NCI-H226 (cell line): ENCODE measurements at places on chromosomes 5 and 9.

DNA sequence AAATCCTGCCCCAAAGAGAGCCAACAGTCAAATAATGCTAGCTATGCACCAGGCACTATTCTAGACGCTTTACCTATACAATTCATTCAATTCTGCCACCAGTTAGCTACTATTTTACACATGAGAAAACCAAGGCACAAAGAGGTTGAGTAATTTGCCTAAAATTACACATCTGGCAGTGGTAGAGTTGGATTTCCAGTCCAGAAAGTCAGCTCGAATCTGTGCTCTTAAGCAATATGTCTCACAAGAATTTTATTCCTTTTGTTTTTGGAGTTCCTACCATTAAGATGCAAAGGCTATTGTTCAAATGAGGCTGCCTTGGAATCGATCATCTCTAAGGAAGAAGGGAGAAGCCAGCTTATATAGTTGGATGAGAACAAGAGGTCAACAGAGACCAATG lies 256.9 kb upstream of the RASA1 start:
- DNase-seq = no peak

- DNase-seq = no peak
These were observed 126.6 kb downstream of the BARX1 start for GRCh38 chr9:93828331-93829097.

GRCh38 chr5:115465431-115465830 lies 79.1 kb downstream of the FEM1C start:
- peak; percentile 27 for DNase-seq

DNA sequence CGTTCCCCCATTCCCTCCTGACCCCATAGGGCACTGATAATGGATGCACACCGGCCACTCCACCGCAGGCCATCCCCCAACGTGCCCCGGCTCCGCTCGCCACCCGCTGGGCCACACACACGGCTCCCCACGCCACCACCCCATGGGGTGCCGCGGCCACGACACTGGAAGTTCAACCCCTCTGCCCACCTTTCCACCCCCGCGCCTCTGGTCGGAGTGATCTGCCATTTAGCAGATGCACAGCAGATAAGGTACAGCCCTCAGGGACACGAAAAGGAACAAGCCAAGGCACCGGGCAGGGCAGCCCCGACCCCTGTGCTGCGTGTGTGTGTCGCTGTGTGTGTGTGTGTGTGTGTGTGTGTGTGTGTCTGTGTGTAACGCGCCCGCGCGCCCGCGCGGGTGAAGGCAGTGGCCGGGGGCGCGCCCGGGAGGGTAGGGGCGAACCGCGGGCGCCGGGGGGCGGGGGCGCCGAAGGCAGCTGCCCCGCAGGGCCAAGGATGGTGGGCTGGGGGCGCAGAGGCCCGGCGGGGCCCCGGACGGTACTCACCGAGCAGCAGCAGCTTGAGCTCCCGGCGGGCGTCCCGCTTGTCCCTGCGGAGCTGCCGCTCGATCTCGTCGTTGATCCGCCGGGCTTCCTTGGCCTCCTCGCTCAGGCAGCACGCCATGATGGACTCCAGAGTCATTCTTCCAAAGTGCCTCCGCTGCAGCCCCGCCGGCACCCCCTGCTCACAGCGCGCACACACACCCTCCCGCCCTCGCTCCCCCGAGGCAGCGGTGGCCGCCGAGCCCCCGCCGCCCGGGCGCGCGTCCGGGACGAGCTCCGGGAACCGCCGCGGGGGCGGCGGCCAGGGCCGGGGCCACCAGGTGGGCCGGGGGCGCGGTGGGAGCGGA lies 813 bp downstream of the GNAQ start:
- DNase-seq = peak; percentile 28

DNA sequence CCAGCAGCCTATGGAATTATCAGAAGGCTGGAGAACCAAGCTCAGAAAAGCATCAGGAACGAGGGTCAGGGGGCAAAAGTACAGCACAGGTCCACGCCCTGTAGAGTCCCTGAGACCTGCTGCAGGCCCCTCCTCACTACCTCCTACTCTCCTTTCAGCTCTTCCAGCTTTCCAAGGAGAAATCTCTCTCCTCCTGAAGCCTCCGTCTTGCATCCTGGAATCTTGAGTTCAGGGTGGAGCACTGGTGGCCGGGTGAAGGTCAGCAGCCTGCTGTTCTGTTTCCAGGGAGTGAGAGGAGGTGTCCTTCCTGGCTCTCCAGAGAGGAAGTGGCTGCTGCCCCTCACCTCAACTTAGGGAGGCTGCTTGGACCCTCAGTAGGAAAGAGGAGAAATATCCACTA lies 342.3 kb downstream of the ZSWIM6 start:
- DNase-seq = no peak

DNA sequence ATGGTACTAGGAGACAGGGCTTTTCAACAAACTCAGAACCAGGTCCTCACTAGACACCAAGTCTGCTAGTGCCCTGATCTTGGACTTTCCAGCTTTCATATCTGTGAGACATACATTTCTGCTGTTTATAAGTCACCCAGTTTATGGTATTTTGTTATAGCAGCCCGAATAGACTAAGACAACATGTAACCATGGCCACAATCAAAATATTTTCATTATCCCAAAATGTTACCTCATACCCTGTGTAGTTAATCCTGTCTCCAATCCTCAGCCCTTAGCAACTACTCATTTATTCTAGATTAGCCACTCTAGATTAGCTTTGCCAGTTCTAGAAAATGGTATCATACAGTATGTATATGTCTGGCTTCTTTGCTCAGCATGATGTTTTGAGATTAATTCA lies 6.3 kb upstream of the ATG10 start:
- no peak for DNase-seq

- DNase-seq = no peak
These were observed 264.0 kb downstream of the EPB41L4A start for GRCh38 chr5:112154940-112155686.

DNA sequence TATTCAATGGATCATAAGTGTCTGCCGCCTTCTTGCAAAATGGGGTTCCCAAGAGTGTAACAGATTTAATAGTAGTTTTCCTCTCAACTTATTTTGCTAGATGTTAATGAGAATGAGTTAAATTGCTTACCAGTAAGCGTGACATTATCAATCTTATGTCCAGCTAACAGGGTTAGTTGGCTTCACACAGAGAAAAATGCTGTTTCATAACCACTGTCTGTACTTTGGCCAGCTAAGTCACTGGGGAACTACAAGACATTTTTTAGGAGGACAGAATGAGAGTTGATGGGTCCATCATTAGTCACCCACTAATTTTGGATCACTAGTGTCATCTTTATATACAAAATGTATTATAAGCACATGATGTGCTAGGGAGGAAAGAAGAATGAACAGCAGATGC lies 1.4 kb downstream of the CDC37L1 start:
- no peak for DNase-seq

DNA sequence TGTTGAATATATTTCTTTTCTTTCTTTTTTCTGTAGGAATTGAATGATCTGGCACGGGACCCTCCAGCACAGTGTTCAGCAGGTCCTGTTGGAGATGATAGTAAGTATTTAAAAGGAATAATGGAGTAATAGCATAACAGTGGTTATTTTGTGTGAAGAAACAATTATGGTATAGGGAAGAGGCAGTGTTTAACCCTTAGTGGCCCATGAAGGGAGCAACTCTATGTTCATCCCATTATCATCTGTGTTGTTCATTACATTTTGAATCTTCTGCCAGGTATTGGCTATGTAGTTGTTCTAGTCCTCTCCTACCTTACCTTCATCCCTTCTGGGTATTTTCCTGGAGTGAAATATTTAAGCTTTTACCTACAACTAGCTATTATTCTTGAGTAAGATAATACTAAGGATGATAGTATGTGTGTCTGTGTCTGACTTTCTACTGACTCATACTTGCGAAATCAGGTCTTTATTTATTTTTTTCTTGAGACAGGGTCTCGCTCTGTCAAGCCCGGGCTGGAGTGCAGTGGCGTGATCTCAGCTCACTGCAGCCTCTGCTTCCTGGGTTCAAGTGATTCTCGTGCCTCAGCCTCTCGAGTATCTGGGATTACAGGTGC lies 39.3 kb downstream of the UBE2D2 start:
- peak; percentile 65 for DNase-seq

GRCh38 chr5:150035139-150035895 lies 34.8 kb downstream of the HMGXB3 start:
- no peak for DNase-seq

GRCh38 chr9:107215381-107215780 lies 67.7 kb upstream of the RAD23B start:
- peak; percentile 65 for DNase-seq

- no peak for DNase-seq
These were observed 4.4 kb downstream of the CEP72 start for GRCh38 chr5:616484-617039.

DNA sequence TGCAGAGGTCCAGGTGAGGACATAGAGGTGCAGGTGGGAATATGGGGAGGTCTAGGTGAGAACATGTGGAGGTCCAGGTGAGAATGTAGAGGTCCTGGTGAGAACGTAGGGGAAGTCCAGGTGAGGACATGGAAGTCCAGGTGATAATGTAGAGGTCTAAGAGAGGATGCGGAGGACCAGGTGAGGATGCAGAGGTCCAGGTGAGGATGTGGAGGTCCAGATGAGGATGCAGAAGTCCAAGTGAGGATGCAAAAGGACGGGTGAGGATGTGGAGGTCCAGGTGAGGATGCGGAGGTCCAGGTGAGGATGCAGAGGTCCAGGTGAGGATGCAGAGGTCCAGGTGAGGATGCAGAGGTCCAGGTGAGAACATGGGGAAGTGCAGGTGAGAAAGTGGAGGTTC lies 133.8 kb downstream of the MRPL36 start:
- no peak for DNase-seq

DNA sequence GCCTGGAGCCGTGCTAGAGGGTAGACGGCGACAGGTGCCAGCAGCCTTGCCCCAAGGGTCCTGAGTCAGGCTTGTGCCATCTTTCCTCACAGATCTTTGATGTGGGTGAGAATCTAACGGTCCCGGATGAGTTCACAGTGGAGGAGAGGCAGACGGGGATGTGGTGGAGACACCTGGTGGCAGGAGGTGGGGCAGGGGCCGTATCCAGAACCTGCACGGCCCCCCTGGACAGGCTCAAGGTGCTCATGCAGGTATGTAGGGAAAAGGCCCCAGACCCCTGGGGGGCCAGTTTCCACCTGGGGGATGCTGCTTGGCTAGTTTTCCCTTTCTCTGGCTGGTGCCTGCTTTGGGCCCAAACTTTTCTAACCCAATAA lies 24.0 kb downstream of the PTGES2 start:
- no peak for DNase-seq

DNA sequence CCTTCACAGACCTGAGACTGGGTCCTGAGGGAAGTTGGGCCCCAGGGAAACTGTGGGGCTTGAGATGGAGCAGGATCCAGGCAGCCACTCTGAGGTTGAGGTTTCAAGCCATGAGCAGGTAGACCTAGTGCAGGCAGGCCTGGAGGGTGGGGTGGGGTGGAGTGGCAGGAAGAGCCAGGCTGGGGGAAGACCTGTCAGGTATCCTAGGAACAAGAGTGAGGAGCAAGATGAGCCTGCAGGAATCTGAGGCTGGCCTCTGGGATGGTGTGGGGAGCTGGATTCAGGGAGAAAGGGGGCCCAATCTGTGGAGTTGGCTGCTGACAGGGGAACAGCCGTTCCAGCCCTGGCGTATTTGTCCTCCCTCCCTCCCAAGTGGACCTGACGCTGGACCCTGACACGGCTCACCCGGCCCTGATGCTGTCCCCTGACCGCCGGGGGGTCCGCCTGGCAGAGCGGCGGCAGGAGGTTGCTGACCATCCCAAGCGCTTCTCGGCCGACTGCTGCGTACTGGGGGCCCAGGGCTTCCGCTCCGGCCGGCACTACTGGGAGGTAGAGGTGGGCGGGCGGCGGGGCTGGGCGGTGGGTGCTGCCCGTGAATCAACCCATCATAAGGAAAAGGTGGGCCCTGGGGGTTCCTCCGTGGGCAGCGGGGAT lies 9.8 kb downstream of the RACK1 start:
- no peak for DNase-seq

- no peak for DNase-seq
These were observed 182.9 kb downstream of the AOPEP start for GRCh38 chr9:94909250-94909894.

DNA sequence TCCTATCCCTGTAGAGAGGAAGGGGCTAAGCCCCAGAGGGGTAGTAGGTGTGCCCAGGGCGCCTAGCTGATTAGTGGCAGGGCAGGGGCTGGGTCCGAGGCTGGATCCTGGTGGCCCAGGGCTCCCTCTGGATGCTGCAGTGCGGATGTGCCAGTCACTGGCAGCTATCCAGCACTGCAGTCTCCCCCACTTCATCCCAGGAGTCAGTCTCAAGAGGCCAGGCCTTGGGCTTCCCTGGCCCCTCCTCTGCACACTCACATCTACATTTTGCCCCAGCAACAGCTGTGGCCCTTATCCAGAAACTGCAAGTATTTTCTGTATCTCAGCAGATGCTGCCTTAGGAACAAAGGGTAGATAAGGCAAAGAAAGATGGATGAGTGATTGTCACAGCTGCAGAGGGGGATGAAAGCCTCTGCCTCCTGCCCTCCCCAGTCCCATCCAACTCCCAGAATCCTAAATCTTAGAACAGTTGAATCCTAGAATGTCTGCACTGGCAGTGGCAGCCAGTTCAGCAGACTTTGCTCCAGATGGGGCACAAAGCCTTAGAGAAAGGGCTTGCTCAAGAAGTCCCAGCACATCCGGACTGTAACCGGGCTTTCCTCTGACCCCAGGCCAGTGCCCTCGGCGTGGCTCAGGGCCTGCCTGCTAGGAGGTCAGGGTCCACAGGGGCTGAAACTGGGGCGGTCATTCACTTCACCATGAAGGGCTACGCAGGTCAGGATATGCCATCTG lies 1.6 kb downstream of the ANXA6 start:
- peak; percentile 48 for DNase-seq

DNA sequence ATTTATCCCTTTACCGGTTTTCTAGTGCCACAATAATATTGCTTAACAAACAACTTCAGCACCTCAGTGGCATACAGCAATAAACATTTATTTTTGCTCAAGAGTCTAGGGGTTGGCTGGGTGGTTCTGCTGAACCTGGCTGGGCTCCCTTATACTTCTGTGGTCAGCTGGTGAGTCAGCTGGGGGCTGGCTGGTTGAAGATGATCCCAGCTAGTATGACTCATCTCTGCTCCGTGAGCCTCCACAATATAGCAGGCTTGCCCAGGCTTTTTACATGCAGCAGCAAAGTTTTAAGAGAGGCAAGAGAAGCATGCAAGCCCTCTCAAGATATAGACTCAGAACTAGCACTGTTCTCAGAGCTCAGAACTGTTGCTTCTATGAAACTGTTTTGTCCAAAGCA lies 523.5 kb upstream of the CLINT1 start:
- peak; percentile 98 for DNase-seq

- no peak for DNase-seq
These were observed 34.1 kb upstream of the FIBCD1 start for GRCh38 chr9:130972957-130973685.

GRCh38 chr5:57855831-57856230 lies 373.2 kb upstream of the ACTBL2 start:
- no peak for DNase-seq

GRCh38 chr9:95277509-95277908 lies 40.0 kb downstream of the FANCC start:
- DNase-seq = no peak

GRCh38 chr9:132755096-132755495 lies 84.8 kb downstream of the GTF3C4 start:
- no peak for DNase-seq

- no peak for DNase-seq
These were observed 41.3 kb downstream of the EFCAB9 start for GRCh38 chr5:172235132-172235780.
